ENCODE measurements at places on chromosomes 6 and 20.

DNA sequence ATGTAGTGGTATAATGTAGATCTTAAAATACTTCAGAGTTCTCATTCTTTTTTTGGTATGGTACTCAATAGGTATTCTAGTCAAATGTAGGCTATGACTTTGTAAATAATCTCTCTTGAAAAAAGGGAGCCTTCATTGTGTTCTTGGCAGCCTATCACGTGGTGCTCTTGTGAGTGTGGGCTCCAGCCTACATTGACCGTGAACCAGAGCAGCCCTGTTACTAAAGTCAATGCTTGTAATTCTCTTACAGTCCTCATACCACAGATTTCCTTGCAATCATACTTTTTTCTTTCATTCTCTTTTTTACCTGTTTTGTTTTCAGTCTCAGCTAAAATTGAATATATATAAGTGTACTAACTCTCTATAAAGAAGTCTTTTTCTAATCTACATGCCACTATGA is 31.1 kb downstream of the ARID1B start:
- no peak for DNase-seq

DNA sequence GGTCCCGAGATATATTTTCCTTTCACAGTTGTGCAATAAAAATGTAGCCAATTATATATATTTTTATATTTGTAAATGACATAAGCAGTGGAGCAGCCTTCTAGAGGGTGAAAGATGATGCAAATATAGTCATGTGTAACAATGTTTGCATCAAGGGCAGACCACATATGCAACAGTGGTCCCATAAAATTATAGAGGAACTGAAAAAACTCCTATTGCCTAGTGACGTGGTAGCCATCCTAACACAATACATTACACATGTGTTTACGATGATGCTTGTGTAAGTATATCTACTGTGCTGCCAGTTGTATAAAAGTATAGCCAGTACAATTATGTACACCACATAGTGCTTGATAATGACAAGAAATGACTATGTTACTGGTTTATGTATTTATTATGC is 162.8 kb downstream of the ZFAND3 start:
- no peak for DNase-seq

GRCh38 chr6:85096976-85097375 is 332.6 kb upstream of the TBX18 start:
- no peak for DNase-seq

DNA sequence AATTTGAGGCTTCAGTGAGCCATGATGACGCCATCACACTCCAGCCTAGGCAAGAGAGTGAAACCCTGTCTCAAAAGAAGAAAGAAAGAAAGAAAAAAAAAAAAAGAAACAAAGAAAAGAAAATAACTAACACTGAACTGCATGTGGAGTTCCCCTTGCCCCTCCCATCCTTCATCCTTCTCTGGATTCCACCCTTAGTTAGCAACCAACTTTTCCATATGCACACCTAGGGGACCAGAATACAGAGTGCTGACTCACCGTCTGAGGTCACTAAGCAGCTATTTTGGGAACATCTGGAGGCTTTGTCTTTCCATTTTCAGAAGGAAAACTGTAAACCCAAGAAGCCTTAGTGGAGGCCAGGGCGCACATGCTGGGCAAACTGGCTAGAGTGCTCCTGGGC is 257.4 kb downstream of the MAFB start:
- no peak for DNase-seq

- no peak for DNase-seq
These were observed 89.3 kb upstream of the JAG1 start for GRCh38 chr20:10763112-10763511.

- DNase-seq, result no peak
These were observed 53.6 kb downstream of the EZR start for GRCh38 chr6:158765499-158766068.

- no peak for DNase-seq
These were observed 38.8 kb downstream of the WASF1 start for GRCh38 chr6:110140650-110141049.

GRCh38 chr6:68235326-68235784 is 399.7 kb upstream of the ADGRB3 start:
- DNase-seq, result no peak

DNA sequence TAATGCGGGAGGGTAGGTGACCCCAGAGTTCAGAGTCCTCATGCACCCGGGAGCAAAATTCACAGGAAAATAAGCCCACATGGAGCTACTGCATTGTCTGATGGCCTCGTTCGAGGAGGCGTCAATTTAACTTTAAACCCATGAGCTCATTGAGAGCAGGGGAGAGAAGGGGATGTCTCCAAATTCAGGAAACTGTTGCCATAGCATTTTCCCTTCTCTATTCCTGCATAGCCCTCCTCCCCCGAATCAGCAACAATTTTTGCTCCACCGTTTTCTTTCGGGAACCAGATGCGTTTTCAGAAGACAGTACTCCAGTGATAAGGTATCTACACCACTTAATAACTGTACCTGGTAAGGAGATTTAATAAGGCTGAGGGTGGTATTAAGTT is 324 bp upstream of the LAMP5 start:
- no peak for DNase-seq

DNA sequence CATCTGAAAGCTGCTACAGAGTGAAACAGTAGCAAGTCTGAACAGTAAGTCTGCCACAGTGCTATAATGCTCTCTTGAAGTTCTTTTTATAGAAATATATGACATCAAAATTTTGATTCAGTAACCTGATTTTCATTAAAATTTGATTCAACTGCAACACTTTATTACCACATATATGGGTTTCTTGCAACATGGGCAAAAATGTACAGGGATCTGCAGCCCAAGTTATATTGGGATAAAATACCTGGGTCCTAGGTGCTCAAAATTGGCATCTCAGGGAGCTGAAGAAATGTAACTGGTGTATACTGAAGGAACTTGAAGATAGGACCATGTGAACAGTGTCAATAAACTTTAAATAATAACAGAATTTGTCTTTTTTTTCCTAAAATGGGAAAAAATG is 10.8 kb downstream of the ROMO1 start:
- no peak for DNase-seq

Measured in cortex of kidney (tissue), 1 donor.